ENCODE measurements at places on chromosomes 3 and 15. TPM values are rescaled to one million over a fixed set of nuclear protein-coding genes. Genes with fewer than 3 reads are reported as not detected.

DNA sequence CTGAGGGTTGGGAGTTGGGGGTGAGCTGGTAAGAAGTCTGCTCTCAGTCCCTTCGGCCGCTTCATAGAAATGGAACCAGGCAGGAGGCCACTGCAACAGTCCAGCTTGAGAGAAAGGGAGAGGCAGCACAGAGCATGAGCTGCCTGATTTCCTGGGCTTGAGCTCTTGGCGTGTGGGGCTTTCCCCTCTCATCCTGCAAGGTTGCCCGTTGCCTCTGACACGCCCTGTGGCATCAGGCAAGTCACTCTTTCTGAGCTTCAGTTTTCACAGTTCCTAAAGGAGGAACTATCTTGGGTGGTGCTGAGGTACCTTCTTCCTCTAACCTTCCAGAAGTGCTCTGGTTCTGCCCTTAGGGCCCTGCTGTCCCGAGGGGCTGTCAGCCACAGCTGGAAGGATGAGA lies 4.9 kb downstream of the MESP2 start:
- no peak for DNase-seq

DNA sequence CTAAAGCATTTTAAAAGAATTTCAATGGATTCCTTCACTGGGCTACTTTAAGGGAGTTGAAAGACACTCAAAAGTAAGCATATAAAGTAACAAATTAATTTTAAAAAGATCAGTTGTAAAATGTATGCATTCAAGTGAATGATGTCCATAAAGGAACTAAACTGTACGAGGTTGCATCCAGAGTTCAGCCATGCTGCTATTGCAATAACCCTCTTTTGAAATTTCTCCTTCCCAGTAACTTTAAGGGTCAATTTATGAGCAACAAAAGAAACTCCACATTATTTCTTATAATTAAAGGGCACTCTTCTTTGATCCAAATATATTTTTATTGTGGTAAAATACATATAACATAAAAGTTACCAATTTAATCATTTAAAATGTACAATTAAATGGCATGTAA lies 22.9 kb downstream of the BTLA start:
- DNase-seq: no peak

DNA sequence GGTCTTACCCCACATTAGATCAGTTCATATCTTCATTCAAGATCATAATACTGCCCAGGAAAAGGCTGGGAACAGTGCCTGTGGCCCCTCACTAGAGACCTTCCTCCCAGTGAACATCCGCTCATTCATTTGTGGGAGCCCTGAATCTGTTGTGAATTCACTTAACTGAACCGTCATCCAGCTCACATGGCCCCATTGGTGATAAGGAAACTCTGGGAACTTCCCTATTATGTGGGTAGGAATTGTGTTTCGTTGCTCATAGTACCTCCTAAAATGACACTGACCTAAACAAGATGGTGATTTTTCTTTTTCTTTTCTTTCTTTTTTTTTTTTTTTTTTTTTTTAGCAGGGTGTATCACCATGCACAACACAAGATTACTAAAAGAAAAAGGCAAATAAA lies 6.8 kb upstream of the MESP2 start:
- no peak for DNase-seq

DNA sequence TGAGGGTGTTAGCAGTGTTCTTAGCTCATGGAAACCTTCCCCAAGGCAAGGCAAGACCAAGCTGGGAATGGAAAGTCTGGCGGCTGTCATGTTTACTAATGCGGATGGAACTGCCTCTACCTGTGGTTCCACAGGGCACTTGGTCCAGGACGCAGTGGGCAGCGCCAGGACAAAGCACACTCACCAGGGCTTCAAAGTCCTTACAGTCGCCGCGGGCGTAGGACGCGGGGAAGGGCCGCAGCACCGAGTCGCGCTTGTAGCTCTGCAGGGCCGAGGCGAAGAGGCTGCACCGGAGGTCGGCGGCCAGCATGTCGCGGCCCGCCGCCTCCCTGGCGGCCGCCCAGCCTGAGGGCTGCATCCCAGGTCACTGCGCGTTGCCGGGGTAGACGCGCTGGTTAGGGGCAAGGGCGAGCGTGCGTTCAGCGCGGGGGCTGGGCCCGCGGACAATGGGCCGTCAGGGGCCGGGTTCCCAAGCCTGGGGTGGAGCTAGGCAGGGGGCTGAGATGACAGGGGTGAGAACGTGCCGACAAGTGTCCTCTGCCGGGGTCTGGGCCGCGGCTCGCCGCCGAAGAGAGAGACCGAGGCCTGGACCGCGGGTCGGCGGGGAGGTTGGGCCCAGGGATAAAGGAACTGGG lies 497 bp downstream of the PARP16 start:
- DNase-seq: peak; percentile 34

DNA sequence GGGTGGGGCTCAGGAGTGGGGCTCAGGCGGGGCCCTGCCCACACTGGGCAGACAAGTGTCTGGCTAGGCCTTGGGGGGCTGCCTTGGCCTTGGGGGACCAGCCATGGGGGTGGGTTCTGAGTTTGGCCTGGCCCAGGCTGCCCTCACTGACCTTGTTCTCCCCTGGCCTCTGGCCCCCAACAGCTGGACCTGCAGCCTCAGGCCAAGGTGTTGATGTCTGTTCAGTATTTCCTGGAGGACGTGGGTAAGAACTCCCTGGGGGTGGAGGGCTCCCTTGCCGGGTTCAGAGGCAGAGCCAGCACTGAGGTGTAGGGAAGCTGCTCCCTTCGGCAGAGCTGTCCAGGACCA lies 20.0 kb downstream of the PRKCD start:
- DNase-seq: no peak

DNA sequence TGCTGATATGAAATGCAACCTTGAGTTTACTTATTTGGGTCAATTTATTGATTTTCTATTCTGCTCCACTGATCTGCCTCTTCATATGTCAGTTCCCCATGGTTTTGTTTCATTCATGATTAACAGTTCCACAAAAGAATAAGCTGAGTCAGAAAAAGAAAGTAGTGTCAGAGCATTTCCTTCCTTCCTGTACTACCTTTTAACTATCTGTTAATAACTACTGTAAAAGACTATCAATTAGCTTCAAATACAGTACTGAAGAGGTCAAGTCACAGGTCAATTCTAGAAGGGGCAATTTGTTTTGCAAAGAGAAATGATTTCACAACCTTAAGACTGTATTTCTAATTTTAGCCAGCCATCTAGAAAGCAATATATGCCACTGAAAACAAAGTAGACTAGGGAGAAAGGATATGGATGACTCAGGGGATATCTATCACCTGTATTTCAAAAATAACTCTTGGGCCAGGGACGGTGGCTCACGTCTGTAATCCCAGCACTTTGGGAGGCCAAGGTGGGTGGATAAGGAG lies 129.5 kb downstream of the TFDP2 start:
- no peak for DNase-seq

GRCh38 chr3:21041621-21042020 lies 709.4 kb downstream of the ZNF385D start:
- DNase-seq: no peak

- DNase-seq: peak; percentile 20
Measured at GRCh38 chr3:54830658-54831057, 97.2 kb downstream of the LRTM1 start.

DNA sequence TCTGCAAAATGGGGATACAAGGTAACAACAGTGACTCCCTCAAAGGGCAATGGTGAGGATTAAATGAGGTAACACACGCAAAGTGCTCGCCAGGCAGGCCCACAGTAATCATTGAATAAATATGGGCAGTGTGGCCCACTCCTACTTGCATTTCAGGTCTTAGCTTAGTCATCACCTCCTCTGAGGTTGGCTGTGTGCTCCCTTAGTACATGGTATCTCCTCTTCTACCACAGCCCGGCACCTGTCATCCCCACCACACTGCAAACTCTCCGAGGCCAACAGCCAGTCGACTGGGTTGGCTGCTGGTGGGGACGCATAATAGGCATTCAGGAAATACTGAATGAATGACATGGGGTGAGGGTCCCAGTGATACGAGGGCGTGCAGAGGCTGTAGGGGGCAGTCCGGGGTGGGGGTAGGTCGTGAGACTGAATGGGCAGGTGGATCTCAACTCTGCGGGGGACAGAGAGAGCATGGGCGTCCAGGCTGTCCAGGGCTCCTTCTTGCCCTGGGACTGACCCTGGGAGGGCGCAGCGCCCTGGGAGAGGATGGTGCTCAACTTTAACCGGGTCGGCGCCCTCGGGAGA lies 375 bp upstream of the MYZAP start:
- no peak for DNase-seq

DNA sequence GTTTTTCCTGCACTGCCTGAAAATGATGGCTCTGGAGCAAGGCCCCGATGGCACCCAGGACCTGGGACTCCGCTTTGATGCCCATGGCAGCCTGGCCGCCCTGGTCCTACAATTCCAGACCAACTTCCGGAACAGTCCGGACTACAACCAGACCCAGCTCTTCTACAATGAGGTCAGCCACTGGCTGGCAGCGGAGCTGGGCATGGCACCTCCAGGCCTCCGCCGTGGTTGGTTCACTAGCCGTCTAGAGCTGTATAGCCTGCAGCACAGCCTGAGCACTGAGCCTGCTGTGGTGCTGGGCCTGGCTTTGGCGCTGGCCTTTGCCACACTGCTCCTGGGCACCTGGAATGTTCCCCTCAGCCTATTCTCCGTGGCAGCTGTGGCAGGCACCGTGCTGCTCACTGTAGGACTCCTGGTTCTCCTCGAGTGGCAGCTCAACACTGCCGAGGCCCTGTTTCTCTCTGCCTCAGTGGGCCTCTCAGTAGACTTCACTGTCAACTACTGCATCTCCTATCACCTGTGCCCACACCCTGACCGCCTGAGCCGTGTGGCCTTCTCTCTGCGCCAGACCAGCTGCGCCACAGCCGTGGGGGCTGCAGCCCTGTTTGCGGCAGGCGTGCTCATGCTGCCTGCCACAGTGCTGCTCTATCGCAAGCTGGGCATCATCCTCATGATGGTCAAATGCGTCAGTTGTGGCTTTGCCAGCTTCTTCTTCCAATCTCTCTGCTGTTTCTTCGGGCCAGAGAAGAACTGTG lies 10.9 kb downstream of the DISP2 start:
- DNase-seq: no peak

The SEMA3F gene
- total RNA-seq: 3.6 TPM

The ARRDC4 gene
- total RNA-seq: 2.5 TPM

The SPTSSB gene
- 0.84 TPM for total RNA-seq

The LRTM1 gene
- total RNA-seq: not detected

The PLSCR2 gene
- total RNA-seq: not detected

The MOBP gene
- not detected for total RNA-seq
